Cardiac septum (tissue), 1 donor: ENCODE measurements at places on chromosomes 7 and 10.
A peak's percentile ranks its signal among the peaks of the same experiment; 100 is the strongest.

DNA sequence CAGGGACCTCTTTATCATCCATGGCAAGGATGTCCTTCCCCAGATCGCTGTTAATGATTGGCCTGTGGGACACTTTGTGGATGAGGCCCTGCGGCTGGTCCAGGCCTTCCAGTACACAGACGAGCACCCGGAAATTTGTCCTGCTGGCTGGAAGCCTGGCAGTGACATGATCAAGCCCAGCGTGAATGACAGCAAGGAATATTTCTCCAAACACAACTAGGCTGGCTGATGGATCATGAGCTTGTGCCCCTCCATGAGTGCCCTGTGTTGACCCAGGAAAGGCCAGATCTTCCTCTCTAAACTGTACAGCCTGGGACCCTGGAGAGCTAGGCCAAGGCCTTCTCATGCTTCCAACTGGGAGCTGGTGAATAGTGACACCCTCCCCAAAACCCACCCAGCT is 124.1 kb downstream of the CUL2 start:
- DNase-seq, result no peak

- DNase-seq, result no peak
These were observed 581 bp downstream of the PTPRZ1 start for GRCh38 chr7:121873289-121874194.

DNA sequence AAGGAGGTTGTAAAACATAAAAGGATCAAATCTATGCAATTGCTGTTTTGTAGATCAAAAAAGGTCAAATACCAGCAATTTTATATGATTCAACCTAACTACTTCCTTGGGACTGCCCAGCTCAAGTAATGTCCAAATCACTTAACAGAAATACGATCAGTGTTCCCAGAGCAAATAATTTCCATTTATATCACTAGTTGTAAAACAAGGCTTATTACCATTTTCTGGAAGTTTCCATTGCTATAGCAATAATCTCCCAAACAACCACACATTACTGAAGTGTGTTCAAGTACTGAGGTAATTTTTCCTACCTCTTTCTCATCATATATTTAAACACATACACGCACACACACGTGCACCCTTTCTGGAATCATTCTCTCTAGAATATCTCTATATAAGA is 123.3 kb downstream of the NRCAM start:
- DNase-seq, result no peak

DNA sequence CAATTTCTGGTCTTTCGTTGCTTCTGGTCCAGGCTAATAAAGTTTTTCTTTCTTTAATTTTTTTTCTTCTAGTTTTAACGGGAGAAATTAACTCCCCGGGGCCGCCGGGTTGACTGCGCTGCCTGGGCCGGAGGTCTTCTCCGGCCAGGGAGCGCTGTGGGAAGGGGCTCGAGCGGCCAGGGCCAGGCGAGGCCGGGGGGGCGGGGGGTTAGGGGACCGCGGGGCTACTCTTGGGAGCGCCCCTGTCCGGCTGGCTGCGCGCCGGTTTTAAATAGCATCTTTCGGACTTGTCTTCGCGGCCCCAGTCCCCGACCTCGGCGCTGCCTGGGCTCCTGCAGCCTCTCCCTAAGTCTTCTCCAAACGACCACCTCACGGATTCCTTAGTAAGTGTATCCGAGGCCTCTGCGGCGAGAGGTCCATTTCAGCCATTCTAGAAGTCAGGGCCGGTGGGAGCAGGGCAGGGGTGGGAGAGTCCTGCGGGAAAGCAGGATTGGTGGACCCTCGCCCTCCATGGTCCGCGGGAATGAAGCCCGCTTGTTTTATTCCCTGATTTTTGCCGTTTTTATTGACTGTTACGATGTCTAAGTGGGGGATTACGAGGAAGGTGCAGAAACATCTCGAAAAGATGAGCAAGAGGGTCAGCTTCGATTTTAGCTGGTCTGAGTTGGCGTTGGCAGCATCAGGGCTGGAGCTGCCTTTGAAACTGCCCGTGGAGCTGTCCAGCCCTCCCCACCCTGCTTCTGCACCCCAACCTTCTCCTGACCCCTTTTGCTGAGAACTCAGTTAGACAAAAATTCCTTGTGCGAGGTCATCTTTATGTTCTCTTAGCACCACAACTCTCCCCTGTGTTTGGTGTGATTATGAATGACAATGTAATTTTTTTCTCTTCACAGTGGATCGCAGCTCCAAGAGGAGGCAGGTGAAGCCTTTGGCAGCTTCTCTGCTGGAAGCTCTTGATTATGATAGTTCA is 555 bp downstream of the PHF14 start:
- no peak for DNase-seq

- no peak for DNase-seq
These were observed 40.6 kb downstream of the OSBPL3 start for GRCh38 chr7:24939416-24939815.

- no peak for DNase-seq
These were observed 40.8 kb upstream of the KMT2E start for GRCh38 chr7:104973227-104973626.

GRCh38 chr10:132558516-132559413 is 21.2 kb downstream of the INPP5A start:
- DNase-seq, result no peak

- DNase-seq, result no peak
These were observed 88.9 kb downstream of the CNNM2 start for GRCh38 chr10:103007017-103007416.

- DNase-seq, result no peak
These were observed 70.6 kb downstream of the PFKFB3 start for GRCh38 chr10:6273351-6273750.

DNA sequence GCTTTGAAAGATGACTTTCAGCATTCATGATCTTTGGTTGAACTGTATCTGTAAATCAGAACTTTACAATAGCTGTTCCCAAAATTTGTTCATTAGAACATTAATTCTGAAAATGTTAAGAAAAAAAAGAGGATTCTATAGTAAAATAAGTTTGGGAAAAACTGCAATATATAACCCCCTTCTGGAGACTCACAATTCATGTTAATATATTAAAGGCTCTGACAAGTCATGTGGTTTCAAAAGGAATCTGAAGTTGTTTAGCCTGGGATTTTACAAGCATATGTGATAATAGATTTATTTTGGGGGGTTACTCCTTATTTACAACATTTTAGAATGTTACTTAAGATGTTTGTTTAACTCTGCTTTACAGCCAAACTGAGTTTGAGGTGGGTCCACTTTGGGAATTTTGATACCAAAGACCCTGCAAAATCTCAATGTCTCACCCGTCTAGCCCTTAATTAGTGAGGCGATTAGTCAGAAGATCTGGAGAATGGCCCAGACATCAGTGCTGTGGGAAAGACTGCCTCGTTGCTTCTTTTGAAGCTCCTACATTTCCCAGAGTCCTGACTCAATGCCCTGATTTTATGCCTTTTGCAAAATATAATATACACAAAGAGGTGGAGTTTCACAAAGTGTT is 40.0 kb downstream of the CDK1 start:
- DNase-seq, result no peak

DNA sequence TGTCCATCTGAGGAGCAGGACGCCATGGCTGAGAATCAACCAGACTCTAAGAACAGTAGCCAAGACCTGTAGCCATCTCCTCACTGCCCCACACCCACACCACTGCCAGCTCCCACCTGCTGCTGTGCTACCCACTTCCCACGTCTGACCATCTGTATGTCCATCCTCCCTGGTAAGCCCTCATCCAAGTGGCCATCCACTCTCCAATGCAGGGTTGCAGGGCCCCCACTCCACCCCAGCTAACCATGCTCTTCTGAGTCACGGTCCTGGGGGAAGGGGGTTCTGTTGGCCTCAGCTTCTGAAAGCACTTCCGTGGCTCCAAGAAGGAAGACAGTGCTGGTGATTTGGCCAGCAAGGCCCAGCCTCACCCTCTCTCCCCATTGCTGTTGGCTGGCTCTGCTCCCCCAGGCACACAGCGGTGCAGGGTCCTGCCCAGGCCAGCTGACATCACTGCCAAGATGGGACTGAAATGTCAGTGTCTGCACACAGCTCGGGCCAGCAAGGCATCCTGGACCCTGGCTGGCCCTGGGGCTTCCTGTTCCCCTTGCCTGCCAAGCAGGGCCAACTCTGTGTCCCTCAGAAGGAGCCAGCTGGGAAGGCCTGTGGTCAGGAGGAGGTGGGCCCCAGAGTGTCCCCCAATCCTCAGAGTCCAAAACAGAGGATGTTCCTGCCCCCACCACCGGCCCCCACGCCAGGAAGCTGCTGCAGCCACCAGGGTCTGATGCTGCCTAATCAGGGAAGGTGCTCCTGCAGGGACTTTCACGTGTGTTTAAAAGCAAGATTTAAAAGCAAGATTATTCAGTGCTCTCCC is 17.5 kb downstream of the RASGEF1A start:
- peak; percentile 70 for DNase-seq

- peak; percentile 10 for DNase-seq
These were observed 51.5 kb downstream of the DNAJB6 start for GRCh38 chr7:157388301-157388700.

- no peak for DNase-seq
These were observed 174.1 kb downstream of the SKAP2 start for GRCh38 chr7:26690135-26690805.

GRCh38 chr7:66078067-66078466 is 2.4 kb downstream of the ASL start:
- DNase-seq, result no peak

GRCh38 chr10:114343623-114344505 is 60.4 kb downstream of the AFAP1L2 start:
- DNase-seq, result no peak

GRCh38 chr7:67637023-67637358 is 640.4 kb downstream of the TYW1 start:
- DNase-seq, result no peak

DNA sequence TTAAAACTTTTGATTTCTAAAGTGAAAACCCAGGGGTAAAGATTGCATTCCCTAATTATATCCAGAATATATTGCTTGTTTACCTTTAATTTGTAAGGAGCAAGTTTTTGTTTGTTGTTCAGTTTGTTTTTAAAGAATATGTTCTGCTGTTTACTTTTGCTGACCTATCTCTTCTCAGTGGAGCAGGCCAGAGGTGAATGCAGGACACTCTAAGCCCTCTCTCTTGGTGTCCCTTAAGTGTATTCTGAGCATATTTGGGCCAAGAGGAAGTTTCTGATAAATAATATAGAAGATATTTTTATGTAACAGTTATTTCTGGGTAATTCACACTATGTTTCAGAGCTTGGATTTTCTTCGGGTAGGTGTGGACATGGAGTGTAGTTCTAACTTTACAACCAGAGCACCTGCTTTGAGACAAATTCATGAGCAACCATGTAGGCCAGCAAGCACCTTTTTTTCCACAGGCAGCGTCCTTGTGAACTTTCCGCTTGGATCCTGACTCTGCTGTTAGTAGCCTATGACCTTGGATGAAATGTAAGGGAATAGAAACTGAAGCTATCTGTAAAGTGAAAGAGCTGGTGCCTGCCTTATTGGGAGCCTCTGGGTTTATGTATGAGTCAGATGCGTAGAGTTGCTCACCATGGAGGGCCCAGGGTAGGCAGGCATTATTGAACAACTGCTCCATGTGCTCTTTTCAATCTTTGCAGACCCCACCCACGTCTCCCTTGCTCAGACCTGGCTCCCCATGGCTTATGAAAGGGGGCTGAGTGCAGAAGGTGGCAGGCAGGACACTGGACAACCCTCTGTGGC is 16.1 kb downstream of the OGDH start:
- no peak for DNase-seq

GRCh38 chr7:109059089-109059488 is 489.4 kb downstream of the DNAJB9 start:
- DNase-seq, result no peak

- no peak for DNase-seq
These were observed 378.0 kb upstream of the PODXL start for GRCh38 chr7:131934452-131934851.

DNA sequence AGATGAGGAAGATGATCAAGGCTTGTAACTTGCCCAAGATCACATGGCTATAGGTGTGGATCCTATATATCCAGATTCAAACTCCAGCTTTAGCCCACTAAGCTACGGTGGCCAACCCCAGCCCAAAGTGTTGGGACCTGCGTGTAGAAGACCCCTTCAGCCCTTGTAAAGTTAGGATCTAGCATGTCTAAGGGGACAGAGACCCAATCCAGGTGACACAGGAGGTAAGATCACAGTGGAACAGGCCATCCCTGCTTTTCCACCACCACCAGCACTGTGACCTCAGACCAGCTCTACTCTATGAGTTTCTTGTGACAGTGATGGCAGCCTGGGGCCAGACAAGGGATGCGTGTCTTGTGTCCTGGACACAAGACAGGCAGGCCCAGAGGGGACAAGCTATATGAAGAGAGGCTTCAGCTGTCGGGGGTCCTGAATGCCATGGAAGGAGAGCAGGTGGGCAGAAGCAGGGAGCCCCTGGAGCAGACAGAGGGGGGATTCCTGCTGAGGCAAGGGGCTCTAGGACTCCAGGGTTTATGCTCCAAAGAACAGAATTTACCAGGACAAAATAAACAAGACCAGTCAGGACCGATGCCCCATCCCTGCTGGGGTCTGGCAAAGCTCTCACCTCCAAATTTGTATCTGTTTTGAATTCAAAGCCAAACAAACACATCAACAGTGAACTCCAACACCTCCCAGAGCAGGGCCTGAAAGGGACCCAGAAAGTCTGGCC is 10.4 kb downstream of the GPRIN2 start:
- DNase-seq, result no peak

- DNase-seq, result no peak
These were observed 82.3 kb upstream of the ADRB1 start for GRCh38 chr10:113961182-113962031.

GRCh38 chr10:121680879-121681655 is 82.8 kb upstream of the FGFR2 start:
- DNase-seq, result no peak

DNA sequence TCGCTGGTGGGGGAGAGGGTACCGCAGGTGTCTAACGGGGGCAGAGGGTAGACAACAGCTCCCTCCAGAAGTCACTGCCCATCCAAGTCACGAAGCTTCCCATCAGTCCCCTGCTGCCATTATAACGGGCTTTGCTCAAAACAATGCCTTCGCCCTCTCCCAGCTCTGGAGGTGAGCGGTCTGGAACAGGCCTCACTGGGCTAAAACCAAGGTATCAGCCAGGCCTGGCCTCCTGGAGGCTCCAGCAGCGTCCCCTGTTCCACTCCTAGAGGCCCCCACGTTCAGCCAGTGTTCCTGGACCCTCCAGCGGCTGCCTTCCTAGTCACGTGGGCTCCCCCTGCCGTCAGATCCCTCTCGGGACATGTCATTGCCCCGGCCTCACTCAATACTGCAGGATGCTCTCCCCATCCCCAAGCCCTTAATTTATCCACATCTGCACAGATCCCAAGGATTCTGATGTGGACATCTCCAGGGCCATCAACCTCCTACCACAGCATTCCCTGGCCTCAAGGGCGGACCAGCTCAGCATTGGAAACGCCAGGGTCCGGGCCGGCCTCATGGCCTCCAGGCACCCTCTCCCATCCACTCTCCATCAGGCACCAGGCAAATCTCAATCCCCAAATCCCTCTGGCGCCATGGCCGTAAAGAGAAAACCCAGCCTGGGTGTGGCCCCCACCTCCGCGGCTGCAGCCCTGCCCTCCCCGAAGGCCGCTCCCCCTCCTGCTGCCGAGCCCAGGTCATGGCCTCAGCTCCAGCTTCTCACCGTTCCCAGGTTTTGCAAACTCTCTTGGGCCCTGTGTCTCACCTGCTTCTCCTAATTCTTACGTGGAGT is 104.1 kb upstream of the FAM20C start:
- DNase-seq, result peak; percentile 72

DNA sequence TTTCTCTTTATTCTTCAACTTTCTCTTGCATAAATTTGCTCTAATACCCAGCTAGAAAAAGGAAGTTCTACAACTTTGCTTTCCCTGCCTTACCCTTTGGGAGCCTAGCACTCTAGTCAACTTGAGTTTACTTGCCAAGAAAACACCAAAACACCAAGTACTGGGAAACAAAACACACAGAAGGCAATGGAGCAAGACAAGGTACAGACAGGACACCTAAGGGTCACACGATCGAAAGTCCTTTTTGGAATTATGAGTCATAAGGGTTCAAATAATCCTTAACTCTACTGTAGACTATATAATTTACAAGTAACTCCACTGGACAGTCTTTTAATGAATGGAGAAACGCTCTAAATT is 42.6 kb upstream of the ANAPC16 start:
- DNase-seq, result no peak
